ENCODE measurements at places on chromosomes 11 and 22.
A peak's percentile ranks its signal among the peaks of the same experiment; 100 is the strongest.

DNA sequence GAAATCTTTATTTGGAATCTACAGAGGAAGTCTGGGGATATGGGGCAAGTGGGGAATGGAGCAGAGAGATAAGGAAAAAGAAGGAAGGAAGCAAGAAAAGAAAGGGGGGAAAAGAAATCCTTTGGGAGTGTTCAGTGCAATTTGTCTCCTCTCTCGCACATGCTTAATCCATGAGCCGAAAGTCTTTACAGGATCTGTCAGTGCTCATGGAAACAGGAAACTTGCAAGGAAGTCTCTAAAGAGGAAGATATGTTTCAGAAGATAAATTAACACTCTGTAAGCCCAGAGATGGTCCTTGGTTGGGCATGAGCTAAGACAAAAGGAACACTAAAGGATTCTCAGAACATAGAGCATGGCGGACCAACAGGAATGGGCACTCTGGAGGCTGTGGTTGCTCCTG lies 47.9 kb upstream of the FLI1 start:
- no peak for DNase-seq

GRCh38 chr11:12359761-12360160 lies 17.6 kb upstream of the PARVA start:
- DNase-seq, result no peak

- no peak for DNase-seq
These were observed 33.9 kb downstream of the TST start for GRCh38 chr22:36985211-36985889.

DNA sequence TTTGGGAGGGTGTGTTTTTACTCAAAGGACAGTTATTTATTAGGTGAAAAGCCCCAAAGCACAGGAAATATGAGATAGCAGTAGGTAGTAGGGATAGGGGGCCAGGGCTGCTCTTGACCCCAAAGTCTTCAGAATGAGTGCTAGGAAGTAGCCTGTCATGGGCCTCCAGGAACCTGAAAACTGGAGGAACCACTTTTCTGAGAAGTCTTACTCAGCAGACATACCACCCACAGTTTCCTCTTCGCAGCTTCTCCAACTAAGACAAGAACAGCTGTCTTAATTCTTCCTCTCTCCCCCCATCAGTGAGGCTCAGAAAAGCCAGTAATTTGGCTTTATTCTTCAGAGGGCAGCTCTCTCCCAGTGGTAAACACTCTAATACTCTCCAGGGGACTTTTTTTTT lies 84.0 kb upstream of the CTSC start:
- DNase-seq, result peak; percentile 30

DNA sequence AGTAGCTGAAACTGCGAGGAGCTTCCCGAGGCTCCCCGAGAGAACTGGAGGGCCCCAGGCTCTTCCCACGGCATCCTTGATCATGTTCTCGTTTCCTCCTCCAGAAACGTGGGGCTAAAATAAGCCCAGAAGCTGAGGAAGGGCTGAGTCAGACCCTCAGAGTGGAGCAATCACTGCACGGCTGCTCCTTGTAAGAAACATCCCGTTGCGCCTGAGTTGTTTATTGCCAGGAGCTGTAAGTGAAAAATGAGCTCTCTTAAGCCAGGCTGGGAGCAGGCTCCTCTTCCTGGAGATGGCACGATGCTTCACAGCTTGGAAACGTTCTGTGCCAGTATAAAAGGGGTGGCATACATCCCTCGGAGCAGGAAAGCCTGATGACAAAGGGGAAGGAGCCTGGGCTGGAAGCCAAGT lies 47.3 kb upstream of the SYN3 start:
- DNase-seq, result no peak

GRCh38 chr11:45834298-45834756 lies 12.9 kb upstream of the CRY2 start:
- DNase-seq, result peak; percentile 19

- DNase-seq, result no peak
These were observed 16.1 kb downstream of the LRP5 start for GRCh38 chr11:68328374-68329091.

DNA sequence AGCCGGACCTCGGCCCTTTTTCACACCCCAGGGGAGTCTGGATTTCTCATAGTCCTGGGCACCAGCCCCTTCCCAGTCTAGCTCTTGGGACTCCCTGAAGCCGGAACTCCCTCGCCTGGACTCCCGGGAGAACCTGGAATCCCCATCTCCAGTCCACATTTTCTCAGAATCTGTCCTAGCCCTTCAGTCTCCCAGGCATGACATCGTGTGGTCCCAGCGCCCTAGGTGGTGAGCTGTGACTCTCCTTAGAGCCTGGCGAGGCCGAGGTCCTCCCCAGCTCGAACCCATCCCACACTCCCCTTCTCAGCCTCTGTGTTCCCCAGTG lies 673 bp upstream of the DUSP18 start:
- no peak for DNase-seq

- DNase-seq, result peak; percentile 62
These were observed 1.7 kb upstream of the SCO2 start for GRCh38 chr22:50526834-50527801.

GRCh38 chr11:131504199-131504949 lies 134.0 kb downstream of the NTM start:
- no peak for DNase-seq

- no peak for DNase-seq
These were observed 323.6 kb upstream of the SYN3 start for GRCh38 chr22:33381531-33382406.

- no peak for DNase-seq
These were observed 5.2 kb downstream of the USP2 start for GRCh38 chr11:119376197-119376847.

DNA sequence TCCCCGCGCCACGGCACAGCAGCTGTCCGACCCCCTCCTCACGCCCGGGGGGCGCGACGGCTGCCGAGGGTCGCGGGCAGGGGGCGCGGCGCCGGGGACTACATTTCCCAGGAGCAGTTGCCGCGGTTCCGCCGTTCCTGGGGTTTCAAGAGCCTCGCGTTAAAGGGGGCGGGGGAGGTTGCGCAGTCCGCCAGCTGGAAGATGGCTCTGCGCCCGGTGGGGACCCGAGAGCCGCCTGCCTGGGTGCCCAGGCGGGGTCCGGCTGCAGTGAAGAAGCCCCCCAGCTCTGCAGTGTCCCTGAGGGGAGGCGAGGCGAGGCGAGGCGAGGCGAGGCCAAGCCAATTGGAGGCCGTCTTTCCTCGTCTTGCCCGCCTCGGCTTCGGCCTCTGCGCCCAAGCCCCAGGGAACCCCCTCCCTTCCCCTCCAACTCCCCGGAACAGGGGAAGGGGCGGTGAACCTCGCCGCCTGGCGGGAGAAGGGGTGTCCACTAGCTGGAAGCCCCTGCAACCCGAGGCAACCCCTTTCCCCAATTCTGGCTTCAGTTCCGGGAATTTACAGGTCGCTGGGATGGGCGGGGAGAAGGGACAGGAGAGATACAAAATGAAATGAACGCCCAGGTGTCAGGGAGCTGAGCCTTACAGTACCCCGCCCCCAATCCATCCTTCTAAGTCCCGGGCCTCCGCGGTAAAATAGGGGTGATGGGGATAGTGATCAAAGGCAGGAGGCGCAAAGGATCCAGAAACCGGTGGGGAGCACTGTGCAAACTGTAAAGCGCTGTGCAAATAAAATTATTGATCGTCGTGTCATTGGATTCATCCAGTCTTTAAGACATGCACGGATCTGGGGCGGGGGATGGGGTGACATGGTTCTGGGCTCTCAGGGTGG lies 5.2 kb upstream of the GCAT start:
- no peak for DNase-seq

DNA sequence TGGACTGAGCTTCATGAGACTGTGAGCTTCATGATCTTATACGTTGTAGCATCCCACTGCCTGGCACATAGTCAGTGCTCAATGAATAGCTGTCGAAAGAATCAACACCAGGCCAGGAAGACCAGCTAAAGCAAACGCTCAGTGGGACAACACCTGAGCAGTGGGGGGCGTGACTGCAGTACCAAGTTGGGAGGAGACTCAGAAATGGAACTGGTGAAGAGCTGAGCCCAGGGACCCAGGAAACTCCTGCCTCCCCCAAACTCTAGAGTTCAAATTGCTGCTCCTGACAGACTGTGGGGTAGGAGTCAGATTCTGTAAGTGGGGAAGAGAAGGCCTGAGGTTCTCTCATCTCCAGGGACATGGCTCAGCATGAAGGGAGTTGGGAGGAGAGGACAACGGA lies 59.3 kb downstream of the MORC2 start:
- no peak for DNase-seq

- DNase-seq, result no peak
These were observed 14.7 kb downstream of the IGLL1 start for GRCh38 chr22:23565305-23565914.

GRCh38 chr22:46533070-46533833 lies 4.2 kb downstream of the CELSR1 start:
- no peak for DNase-seq

- no peak for DNase-seq
These were observed 192.3 kb upstream of the CADM1 start for GRCh38 chr11:115696563-115696962.

GRCh38 chr22:49432897-49433443 lies 394.7 kb downstream of the BRD1 start:
- no peak for DNase-seq

- DNase-seq, result peak; percentile 27
These were observed 7.2 kb downstream of the PIM3 start for GRCh38 chr22:49967706-49968208.

DNA sequence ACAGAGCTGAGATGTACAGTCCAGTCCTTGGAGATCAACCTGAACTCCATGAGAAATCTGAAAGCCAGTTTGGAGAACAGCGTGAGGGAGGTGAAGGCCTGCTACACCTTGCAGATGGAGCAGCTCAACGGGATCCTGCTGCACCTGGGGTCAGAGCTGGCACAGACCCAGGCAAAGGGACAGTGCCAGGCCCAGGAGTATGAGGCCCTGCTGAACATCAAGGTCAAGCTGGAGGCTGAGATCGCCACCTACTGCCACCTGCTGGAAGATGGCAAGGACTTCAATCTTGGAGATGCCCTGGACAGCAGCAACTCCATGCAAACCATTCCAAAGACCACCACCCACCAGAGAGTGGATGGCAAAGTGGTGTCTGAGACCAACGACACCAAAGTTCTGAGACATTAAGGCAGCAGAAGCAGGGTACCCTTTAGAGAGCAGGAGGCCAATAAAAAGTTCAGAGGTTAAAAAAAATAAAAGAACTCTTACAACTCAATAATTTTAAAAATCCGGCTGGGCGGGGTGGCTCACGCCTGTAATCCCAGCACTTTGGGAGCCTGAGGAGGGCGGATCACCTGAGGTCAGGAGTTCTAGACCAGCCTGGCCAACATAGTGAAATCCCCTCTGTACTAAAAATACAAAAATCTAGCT lies 69.9 kb upstream of the RTL6 start:
- peak; percentile 61 for DNase-seq

GRCh38 chr11:102451681-102452460 lies 694 bp downstream of the TMEM123 start:
- DNase-seq, result peak; percentile 79

- DNase-seq, result no peak
These were observed 63.2 kb upstream of the VPREB1 start for GRCh38 chr22:22181341-22181850.

DNA sequence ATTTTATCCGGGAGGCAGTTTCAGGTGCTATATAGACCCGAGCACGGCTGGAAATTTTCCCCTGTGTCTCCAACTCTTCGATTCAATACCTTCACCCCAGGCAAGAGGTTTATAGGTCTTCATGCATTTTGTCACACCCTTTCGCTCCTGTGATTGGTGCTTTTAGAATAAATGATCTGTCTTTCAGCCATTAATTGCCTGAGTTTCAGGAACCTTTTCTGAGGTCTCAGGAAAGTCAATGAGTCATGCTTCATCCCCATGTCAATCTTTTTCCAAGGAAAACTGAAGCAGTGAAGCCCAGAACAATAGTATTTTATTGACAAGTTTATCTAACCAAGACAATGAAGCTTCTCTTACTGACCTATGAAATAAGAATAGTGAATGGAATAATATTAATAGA lies 29.9 kb downstream of the FAM181B start:
- no peak for DNase-seq

DNA sequence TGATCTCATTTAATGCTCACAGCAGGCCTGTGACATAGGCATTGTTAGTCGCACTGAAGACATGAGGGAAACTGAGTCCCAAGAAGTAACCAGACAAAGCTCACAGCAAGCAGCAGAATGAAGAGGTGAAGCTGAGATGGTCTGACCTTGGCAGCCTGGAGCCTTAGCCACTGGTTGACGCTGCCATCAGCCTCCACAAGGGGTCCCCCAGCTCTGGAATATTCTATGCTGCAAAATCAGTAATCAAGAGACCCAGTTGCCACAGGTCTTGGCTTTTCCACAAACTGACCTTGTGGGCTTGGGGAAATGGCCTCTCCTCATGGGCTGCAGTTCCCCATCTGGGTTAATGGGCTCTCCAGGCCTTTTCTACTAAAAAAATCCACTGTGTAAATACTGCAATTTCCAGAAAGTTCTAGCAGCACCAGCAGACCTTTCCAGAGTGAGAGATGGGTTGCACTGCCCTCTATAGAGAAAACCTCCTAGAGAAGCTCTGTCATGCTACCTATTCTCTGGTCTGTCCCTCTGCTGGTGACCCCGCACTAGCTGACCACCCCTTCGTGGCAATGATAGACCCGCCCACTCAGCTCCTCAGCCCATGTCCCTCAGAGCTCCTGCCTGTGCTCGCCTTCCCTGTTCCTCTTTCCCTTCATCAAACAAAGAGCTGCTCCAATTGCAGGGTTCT lies 22.6 kb upstream of the ISX start:
- DNase-seq, result no peak
